ENCODE measurements at places on chromosomes 11 and 22. TPM values are rescaled to one million over a fixed set of nuclear protein-coding genes. Genes with fewer than 3 reads are reported as not detected.

Gene BAIAP2L2
- 8.3 TPM for total RNA-seq

Gene YAP1
- total RNA-seq: 59.6 TPM

Gene NPTXR
- 9.3 TPM for total RNA-seq

Gene P2RX6
- total RNA-seq: 0.50 TPM

Gene PRRG4
- 2.3 TPM for total RNA-seq

Gene ZBTB16
- total RNA-seq: 1.6 TPM

Gene VSIG2
- total RNA-seq: not detected

Gene RAG2
- not detected for total RNA-seq

Gene C11orf87
- not detected for total RNA-seq

Gene TENM4
- 0.19 TPM for total RNA-seq

Gene P2RY6
- total RNA-seq: 2.8 TPM

Gene TCF20
- total RNA-seq: 16.7 TPM

Gene GRIA4
- total RNA-seq: not detected

Gene LRRC32
- total RNA-seq: 0.19 TPM

Gene SELENOM
- total RNA-seq: 53.7 TPM

Gene NCR3LG1
- total RNA-seq: 3.6 TPM

Gene P2RY2
- total RNA-seq: 11.5 TPM

Gene ISX
- not detected for total RNA-seq

Gene ANGPTL5
- total RNA-seq: 0.16 TPM

Gene CCDC188
- not detected for total RNA-seq

Gene CELF1
- total RNA-seq: 64.3 TPM

Gene HSPB2
- 0.09 TPM for total RNA-seq

Gene TH
- not detected for total RNA-seq

Gene CTSW
- 0.07 TPM for total RNA-seq

Gene OR52H1
- total RNA-seq: not detected

Gene ETS1
- 25.7 TPM for total RNA-seq
